ENCODE measurements at places on chromosomes 1 and 21. TPM values are rescaled to one million over a fixed set of nuclear protein-coding genes. Genes with fewer than 3 reads are reported as not detected.

Gene DVL1
- total RNA-seq, result 66.0 TPM

Gene AMPD1
- not detected for total RNA-seq

Gene ARTN
- total RNA-seq, result 0.43 TPM

Gene PDE4B
- total RNA-seq, result 14.3 TPM

DNA sequence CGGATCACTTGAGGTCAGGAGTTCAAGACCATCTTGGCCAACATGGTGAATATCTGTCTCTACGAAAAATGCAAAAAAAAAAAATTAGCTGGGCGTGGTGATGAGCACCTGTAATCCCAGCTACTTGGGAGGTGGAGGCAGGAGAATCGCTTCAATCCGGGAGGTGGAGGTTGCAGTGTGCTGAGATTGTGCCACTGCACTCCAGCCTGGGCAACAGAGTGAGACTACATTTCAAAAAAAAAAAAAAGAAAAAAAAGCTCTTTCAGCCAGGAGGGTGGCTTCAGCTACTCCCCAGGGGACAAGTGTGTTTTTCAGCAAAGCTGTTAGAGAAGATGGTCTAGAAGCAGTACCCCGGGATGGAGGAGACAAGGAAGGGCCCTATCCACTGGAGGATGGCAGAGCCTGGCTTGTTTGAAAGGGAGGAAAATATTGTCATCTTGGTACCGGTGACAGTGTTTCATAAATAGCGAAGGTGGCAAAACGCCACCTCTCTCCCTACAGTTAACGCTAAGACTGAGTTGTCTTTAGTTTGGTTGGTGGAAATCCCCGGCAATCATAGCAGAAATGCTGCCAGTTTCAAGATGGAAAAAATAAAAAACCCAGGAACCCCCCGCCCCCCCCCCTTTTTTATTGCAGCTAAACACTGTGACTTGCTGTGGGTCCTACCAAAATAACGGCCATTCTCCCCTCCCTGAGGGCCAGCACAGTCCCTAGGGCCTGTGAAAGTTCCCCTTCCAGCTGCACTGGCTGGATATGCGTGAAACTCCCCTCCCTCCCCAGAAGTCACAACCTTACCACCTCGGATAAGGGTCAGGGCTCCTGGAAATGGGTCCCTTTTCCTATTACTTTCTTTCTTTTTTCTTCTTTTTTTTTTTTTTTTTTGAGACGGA lies 3.5 kb downstream of the PIK3CD start:
- no peaks in the 10 kb centered on the region for H3K36me3 ChIP-seq
- H3K27me3 ChIP-seq, result peaks cover 5% of the 10 kb centered on the region
- H3K4me3 ChIP-seq, result peak overlapping the region; percentile 55
- DNase-seq, result no peak

GRCh38 chr1:234632225-234632624 lies 22.2 kb upstream of the IRF2BP2 start:
- H3K36me3 ChIP-seq, result no peaks in the 10 kb centered on the region
- H3K4me3 ChIP-seq, result no peak overlapping the region
- H3K4me1 ChIP-seq, result peaks cover 6% of the 10 kb centered on the region
- no peak overlapping the region for H3K27ac ChIP-seq

DNA sequence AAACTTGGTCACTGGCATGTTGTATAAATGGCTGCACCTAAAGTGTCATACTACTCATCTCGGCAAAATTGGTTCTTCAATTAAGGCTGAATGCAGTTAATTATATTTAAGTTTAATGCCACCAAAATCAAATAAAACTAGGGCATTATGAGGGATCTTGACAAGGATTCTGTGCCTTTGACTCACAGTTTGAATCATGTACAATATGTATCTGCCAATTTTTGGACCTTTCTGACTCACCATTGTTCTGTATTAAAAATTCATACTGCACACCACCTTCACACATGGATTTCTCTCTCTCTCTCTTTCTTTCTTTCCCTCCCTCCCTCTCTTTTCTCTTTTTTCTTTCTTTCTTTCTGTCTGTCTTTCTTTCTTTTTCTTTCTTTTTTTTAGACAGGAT lies 14.1 kb upstream of the STXBP3 start:
- H3K4me1 ChIP-seq, result no peaks in the 10 kb centered on the region
- no peak overlapping the region for H3K4me3 ChIP-seq
- H3K27me3 ChIP-seq, result no peaks in the 10 kb centered on the region

DNA sequence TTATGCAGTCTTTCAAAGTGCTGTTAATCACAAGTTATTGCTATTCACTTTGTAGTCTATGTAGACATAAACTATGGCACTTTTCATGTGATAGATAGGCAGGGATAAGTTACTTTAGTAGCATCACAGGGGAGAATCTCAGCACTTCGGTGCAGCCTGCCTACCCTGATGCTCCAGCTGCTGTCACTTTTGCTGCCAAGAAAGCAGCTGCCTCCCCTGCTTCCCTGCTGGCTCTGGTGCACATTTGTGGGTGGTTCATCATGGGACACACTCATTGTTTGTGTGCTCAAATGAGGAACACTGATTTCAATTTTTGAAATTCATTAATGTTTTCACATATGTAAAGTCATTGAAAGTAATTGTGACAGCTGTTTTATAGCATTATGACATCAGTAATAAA lies 272.6 kb downstream of the S1PR1 start:
- DNase-seq, result no peak
- no peaks in the 10 kb centered on the region for H3K27me3 ChIP-seq

DNA sequence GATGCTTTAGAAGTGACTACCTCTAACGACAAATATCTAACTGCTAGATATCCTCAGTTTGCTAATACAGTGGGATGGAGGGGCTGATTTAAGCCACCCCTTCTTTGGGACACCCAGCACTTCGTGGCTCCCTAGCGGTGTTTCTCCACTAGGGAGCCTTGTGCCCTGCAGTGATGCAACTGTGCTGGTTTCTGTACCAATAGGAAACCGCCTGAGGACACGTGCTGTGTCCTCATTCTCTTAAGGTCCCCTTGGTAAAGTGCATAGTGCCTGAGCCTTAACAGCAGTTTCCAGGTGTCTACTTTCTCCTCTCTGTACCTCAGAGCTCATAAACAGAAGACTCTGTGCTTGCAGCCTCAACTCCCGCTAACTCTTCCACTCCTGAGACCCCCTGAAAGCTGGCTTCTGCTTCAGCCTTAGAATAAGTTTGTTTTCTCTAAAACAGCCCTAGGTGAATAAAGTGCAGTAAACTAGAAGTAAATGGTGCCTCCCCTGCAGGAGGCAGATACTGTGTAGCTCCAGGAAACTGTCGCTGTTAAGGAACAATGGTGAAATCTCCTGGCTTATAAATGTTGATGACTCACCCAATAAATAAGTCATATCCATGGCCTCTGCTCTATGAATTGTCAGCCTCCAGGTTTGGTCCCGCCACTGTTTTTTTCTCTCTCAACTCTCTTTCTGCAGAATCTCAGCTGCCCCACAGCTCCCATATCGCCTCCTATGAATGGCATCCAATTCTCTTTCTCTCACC lies 130.4 kb downstream of the AK5 start:
- H3K36me3 ChIP-seq, result no peaks in the 10 kb centered on the region
- H3K4me1 ChIP-seq, result no peaks in the 10 kb centered on the region
- H3K27me3 ChIP-seq, result no peaks in the 10 kb centered on the region
- H3K27ac ChIP-seq, result no peak overlapping the region

DNA sequence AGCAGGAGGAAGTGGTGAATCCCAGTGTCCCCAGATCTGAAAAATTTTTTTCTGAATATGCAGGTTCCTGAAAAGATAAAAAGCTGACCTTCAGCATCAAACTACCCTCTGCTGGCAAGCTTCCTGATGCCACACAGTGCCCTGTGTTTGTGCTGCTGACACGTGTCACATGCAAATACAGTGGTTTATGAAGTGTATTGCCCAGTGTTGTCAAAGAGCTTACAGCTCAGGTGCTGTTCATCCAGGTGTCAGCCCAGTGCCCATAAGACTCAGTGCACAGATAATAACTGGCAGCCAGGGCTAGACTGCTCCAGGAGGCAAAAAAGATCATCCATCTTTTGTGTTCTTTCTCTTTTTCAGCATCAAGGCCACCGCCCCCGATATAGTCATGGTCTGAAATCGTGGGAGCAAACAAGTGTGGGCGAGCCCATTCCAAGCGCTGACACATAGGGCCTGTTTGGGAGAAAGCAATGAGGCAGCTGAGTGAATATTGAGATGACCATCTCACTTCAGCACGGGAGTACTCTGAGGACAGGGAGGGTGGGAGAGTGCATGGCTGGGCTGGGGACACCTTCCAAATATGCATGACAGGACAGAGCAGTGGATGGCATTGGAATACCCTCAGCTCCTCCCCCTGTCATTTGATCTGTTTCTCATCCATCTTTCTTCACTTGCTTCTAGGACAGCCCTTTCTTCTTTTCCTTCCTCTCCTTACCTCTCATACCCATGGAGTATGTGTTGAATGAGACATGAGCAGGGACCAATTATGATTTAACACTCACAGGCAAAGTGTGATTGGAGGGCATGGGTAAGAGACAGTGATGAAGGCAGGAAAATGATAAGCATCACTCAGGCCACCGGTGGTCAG lies 6.4 kb upstream of the KCNK1 start:
- no peaks in the 10 kb centered on the region for H3K36me3 ChIP-seq
- DNase-seq, result no peak
- no peaks in the 10 kb centered on the region for H3K4me1 ChIP-seq
- peaks cover 7% of the 10 kb centered on the region for H3K27me3 ChIP-seq
- H3K27ac ChIP-seq, result no peak overlapping the region
- H3K4me3 ChIP-seq, result no peak overlapping the region

DNA sequence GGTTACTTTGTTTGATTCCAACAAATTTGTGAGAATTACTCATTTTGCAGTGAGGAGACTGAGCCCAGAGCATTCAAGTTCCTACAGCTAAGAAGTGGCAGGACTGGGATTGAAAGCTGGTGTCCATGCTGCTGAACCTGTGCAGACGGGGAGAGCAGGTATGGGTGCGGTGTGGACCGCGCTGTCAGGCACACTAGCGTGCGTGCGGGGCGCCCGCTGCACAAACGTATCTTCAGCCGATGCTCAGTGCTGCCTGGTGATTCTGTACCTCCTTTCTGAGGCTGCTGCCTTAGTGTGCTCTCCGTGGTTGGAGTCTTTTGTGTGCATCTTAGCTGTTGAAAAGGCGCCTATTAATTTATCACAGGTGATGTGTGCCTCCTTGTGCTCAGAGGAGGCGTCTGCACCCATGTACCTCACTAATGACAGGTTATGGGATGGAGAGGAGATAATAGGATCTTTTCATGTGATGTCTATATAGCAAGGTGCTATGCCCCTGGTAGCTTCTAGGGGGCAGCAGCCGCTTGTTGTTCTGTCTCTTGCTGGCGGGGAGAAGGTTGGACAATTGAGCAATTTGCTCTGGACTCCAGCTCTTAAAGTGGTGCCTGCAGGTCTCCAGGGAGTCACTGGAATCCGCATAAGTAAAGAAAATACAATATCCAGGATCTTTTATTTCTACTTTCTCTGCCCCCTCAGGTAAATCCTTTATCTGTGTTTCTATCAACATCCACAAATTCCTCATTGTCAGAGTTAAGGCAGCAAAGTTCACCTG lies 32.5 kb downstream of the PEX14 start:
- no peaks in the 10 kb centered on the region for H3K27me3 ChIP-seq
- no peak overlapping the region for H3K4me3 ChIP-seq
- DNase-seq, result no peak
- H3K27ac ChIP-seq, result no peak overlapping the region
- H3K4me1 ChIP-seq, result peaks cover 35% of the 10 kb centered on the region

DNA sequence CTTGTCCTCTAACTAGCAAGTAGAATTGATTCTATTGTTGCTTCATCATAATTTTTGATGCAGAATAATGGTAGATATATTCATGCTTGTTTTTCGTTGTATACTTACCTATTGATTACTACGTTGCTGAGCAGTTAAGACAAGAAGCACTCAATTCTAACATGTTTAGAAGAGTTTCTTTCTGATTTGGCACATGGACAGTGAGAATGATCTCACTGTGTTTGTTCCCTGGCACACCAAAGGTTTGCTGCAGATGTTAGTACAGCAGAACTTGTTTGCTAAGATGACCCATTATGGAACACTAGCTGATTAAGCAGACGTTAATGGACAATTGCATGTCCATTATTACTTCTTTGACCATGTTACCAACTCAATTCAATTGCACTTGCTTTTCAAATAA lies 184.7 kb upstream of the SGIP1 start:
- H3K4me1 ChIP-seq, result peaks cover 45% of the 10 kb centered on the region
- no peak for DNase-seq
- H3K4me3 ChIP-seq, result no peak overlapping the region
- peak overlapping the region; percentile 20 for H3K27ac ChIP-seq
- H3K27me3 ChIP-seq, result no peaks in the 10 kb centered on the region
- H3K36me3 ChIP-seq, result no peaks in the 10 kb centered on the region

DNA sequence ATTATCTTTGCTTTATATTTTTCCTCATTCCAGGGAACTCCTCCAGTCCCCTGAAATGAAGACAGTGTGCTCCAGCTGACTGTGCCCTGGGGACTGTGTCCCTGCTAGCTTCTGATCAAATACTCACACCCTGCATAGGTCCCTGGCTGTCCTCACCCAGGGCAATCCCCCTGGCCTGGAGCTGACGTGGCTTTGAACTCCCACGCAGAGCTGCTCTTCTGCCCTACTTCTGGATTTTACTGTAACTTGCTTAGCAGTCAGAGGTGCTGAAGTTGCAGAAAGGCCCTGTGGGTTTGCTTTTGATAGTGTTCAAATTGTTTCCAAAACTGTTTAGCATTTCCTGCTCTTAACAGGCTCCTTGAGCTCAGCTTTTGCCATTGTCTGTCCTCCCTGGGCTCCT lies 186.5 kb downstream of the FASLG start:
- H3K36me3 ChIP-seq, result no peaks in the 10 kb centered on the region
- no peak overlapping the region for H3K27ac ChIP-seq
- no peaks in the 10 kb centered on the region for H3K4me1 ChIP-seq
- no peak for DNase-seq

DNA sequence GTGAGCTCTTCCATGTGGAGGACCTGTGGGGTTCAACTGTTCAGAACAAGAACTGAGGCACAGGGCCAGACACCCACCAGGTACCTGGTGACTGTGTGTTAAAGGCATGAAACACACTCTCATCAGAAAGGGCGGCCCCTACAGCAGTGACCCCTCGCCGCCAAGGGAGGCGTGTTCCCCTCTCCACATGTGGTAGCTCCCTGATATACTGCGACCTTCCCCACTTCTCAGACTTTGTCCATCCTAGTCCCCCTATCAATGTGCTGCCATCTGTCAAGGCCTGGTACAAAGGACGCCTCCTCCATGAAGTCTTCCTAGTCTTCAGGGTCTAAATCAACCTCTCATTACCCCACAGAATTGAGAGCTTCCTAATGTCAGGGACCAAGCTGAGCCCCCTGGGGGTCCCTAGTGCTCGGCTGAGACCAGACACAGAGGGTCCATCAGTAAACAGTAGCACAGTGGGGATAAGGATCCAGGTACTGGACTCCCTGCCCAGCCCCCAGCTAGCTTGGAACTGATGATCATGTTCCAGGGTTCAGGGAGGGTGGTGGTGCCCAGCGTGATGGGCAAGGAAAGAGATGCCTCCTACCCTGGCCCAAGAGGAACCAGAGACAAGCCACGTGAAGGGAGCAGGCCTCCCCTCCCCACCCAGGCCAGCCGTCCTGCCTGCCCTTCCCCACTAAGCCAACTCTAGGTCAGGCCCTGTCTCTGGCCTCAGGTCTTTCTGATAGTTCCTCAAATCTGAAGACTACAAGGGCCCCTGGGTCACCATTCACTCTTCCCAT lies 10.3 kb downstream of the SDC3 start:
- H3K27ac ChIP-seq, result no peak overlapping the region
- H3K4me3 ChIP-seq, result no peak overlapping the region
- no peaks in the 10 kb centered on the region for H3K27me3 ChIP-seq
- DNase-seq, result no peak

GRCh38 chr1:16235347-16235746 lies 1.6 kb downstream of the CPLANE2 start:
- H3K36me3 ChIP-seq, result no peaks in the 10 kb centered on the region
- H3K4me1 ChIP-seq, result peaks cover 14% of the 10 kb centered on the region
- no peak overlapping the region for H3K4me3 ChIP-seq
- no peak overlapping the region for H3K27ac ChIP-seq
- no peaks in the 10 kb centered on the region for H3K27me3 ChIP-seq
- no peak for DNase-seq

Data from upper lobe of right lung (tissue), 1 donor.